ENCODE measurements at places on chromosomes 5 and 9. TPM values are rescaled to one million over a fixed set of nuclear protein-coding genes. Genes with fewer than 3 reads are reported as not detected.
A peak's percentile ranks its signal among the peaks of the same experiment; 100 is the strongest.

Gene FBP1
- total RNA-seq = 3.7 TPM

Gene C5orf58
- total RNA-seq = not detected

Gene GMCL2
- not detected for total RNA-seq

DNA sequence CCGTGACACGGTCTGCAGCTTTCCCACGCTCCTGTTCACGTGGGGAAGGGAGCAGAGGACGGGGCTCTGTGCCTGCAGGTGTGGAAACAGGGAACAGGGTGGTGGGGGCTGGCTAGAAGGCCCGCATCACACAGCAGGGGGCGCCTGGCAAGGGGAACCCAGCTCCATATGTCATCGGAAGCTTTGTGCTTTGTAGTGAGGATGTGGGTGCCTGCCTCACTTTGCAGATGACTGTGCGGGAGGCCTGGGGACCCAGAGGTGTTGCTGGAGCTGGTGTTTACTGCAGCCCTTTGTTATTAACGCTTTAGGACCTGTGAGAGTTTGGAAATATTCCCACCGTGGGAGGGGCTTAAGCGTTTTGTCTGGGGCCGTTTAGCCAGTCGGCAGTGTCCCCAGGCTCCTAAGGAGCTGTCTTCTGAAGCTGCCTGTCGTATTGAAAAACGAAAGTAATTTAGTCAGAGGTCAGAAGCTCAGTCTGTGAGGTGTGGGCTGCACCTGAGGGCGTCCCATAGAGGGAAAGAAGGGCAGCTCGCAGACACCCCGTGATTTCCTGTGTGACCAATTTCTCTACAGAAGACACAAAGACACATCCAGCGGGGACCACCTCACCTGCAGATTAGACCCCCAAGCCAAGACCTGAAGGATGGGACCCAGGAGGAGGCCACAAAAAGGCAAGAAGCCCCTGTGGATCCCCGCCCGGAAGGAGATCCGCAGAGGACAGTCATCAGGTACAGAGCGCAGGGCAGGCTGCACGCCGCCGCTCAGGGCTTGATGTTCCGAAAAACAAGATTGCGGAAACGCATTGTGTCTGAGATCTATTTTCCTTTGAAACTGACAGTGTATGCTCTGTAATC lies 9.1 kb downstream of the MAN1B1 start:
- H3K27ac ChIP-seq = peak overlapping the region; percentile 95
- peak overlapping the region; percentile 92 for H3K4me3 ChIP-seq
- H3K27me3 ChIP-seq = no peaks in the 10 kb centered on the region
- H3K4me1 ChIP-seq = peaks cover 24% of the 10 kb centered on the region

DNA sequence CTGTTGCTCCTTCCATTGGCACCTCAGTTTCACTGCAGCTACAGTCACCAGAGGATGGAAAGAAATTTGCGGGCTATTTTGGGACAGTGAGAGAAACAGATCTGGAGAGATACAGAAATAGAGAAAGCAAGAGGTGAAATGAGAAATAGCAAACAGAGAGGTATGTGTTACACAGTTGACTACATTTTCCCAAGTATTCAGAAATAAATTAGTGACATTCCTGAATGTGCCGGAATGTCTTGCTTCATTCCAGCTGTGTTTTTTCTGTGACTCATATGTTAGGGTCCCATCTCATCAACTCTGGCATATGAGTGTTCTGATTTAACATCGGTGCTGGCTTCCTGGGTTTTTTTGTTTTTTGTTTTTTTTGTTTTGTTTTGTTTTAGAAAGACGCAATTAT lies 63.8 kb upstream of the ZNF462 start:
- H3K4me1 ChIP-seq = no peaks in the 10 kb centered on the region
- no peak overlapping the region for H3K4me3 ChIP-seq
- H3K36me3 ChIP-seq = no peaks in the 10 kb centered on the region
- no peak overlapping the region for H3K27ac ChIP-seq

- DNase-seq = no peak
- H3K4me1 ChIP-seq = no peaks in the 10 kb centered on the region
- H3K4me3 ChIP-seq = no peak overlapping the region
- H3K27ac ChIP-seq = no peak overlapping the region
Observed at GRCh38 chr5:63687854-63688516, 274.3 kb downstream of the HTR1A start.

All from T-helper 17 cell (primary cell).